ENCODE measurements at places on chromosomes 11 and 22.

- DNase-seq = no peak
- H3K27me3 ChIP-seq = no peaks in the 10 kb centered on the region
- peaks cover 31% of the 10 kb centered on the region for H3K4me1 ChIP-seq
- H3K27ac ChIP-seq = peak overlapping the region; percentile 81
Observed at GRCh38 chr22:30291058-30291892, 2.0 kb upstream of the CASTOR1 start.

- H3K27ac ChIP-seq = no peak overlapping the region
- peaks cover 35% of the 10 kb centered on the region for H3K36me3 ChIP-seq
- H3K27me3 ChIP-seq = no peaks in the 10 kb centered on the region
- DNase-seq = no peak
- no peaks in the 10 kb centered on the region for H3K4me1 ChIP-seq
- no peak overlapping the region for H3K4me3 ChIP-seq
Observed at GRCh38 chr11:118639899-118640298, 32.5 kb downstream of the PHLDB1 start.

DNA sequence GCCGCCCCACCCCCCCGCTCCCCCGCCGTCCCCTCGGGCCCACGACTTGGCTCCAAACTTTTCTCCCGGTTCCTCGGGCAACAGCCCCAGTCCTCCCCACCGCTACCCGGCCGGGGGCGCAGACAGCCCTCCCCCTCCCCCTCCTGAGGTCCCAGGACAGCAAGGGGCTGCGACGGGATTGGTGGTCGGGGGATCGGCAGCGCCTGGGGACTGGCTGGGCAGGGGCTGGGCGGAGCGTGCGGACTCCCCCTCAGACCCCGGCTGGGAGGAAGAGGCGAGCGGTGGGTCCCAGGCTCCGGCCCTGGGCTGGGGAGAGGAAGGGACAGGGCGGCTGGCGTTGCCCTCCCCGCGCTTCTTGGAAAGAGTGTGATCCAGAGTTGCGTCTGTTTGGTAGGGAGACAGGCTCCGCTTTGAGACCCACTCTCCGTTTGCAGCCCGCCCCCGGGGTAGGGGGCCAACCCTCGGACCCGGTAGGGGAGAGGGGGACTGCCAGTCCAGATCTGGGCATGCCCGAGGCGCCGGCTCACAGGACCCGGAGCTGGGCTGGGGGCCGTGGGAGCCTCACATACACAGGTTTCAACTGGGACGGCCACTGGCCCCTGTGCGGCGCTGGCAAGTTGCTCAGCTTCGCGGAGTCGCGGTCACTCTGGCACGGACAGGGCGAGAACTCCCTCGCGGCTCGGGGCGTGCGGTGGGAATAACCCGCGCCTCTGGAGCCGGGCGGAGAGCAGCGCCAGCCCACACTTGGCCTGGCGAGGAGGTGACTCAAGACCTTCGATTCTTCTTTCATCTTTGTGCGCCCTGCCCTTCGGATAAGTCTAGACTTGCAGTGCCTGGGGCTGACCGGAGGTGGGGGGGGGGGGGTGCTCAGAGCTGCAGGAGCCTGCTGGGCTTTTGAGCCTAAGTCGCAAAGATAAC lies 999 bp downstream of the TSKU start:
- H3K4me3 ChIP-seq = peak overlapping the region; percentile 80
- H3K4me1 ChIP-seq = peaks cover 75% of the 10 kb centered on the region
- peak; percentile 92 for DNase-seq
- H3K36me3 ChIP-seq = no peaks in the 10 kb centered on the region
- peak overlapping the region; percentile 83 for H3K27ac ChIP-seq

GRCh38 chr11:35566181-35566580 lies 40.8 kb upstream of the PAMR1 start:
- no peak for DNase-seq
- no peak overlapping the region for H3K4me3 ChIP-seq
- H3K27me3 ChIP-seq = peaks cover 2% of the 10 kb centered on the region
- no peak overlapping the region for H3K27ac ChIP-seq
- peaks cover 5% of the 10 kb centered on the region for H3K36me3 ChIP-seq
- H3K4me1 ChIP-seq = peaks cover 24% of the 10 kb centered on the region

- H3K27me3 ChIP-seq = no peaks in the 10 kb centered on the region
- no peak for DNase-seq
- no peak overlapping the region for H3K4me3 ChIP-seq
- H3K4me1 ChIP-seq = peaks cover 11% of the 10 kb centered on the region
- no peak overlapping the region for H3K27ac ChIP-seq
Observed at GRCh38 chr11:132278801-132279574, 908.6 kb downstream of the NTM start.

DNA sequence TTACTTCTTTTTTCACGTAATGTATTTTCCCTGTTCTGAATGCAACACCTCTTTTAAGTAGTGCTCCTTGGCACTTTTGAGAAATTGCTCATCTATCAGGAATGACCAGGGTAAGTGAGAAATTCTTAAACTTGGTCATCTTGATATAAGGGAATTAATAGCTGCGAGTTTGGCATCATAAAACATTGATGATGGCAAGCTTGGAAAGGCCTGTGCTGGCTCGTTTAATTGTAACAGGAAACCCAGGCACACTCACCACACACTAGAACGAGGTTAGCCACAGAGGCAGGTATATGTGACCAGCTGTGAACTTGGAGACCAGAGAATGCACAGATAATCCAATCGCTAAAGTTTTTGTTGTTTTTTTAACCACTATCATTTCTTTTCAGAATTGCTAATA lies 24.3 kb downstream of the FAM118A start:
- no peak for DNase-seq
- no peaks in the 10 kb centered on the region for H3K4me1 ChIP-seq
- peaks cover 56% of the 10 kb centered on the region for H3K36me3 ChIP-seq

- H3K27me3 ChIP-seq = peaks cover 2% of the 10 kb centered on the region
- H3K4me3 ChIP-seq = no peak within 1 kb of the TSS
- H3K36me3 ChIP-seq = no peaks in the 10 kb centered on the region
- peaks cover 6% of the 10 kb centered on the region for H3K4me1 ChIP-seq
Observed at GRCh38 chr22:37244114-37244921, at the start of gene RAC2. Gene RAC2, minus strand, starts transcription at chr22:37244269. Its CDS starts 121 bp downstream, at chr22:37244148.

GRCh38 chr11:47425611-47426010 lies 628 bp downstream of the PSMC3 start:
- H3K36me3 ChIP-seq = peaks cover 29% of the 10 kb centered on the region
- peaks cover 18% of the 10 kb centered on the region for H3K4me1 ChIP-seq
- DNase-seq = no peak
- no peaks in the 10 kb centered on the region for H3K27me3 ChIP-seq

- H3K4me1 ChIP-seq = peaks cover 57% of the 10 kb centered on the region
- H3K27ac ChIP-seq = peak overlapping the region; percentile 10
- DNase-seq = no peak
- H3K36me3 ChIP-seq = no peaks in the 10 kb centered on the region
- H3K4me3 ChIP-seq = no peak overlapping the region
- no peaks in the 10 kb centered on the region for H3K27me3 ChIP-seq
Observed at GRCh38 chr11:128297805-128298204, 289.6 kb downstream of the ETS1 start.

DNA sequence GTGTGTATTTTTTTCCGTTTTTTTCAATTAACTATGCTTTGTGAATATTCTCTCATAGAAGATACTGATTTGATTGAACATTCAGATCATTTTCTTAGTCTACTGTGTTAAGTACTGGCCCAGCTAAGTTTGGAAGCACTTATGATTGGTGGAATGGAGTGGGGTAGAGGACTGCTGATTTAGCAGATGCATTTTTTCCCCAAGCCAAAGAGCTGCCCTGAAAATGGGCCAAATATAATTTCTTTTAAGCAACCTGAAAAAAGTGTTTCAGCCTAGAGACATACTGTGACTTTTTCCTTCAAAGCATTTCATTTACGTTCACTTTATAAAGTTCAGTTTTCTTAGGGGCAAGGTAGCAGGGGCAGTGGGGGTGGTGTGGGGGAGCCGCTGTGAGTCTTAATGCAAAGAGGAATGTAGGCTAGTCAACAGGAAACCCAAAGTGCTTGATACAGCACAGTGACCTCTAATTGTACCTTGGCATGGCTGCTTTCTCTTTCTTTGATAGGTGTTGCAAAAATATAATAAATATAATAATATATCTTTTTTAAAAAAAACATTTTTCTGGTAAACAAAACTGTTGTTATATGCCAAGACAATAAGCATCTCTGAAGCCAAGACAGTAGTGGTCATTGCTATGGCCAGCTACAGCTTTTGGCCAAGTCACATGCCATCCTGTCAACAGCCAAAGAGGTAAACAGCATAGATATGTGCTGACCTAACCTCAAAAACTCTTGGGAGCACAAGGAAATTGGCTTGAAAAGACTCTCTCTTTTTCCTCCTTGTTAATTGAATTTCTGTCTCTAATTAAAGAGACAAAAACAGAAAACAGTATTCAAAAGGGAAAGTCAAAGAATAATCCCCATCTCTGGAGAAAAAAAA lies 58.8 kb downstream of the LIF start:
- H3K4me1 ChIP-seq = peaks cover 40% of the 10 kb centered on the region
- DNase-seq = no peak
- H3K27ac ChIP-seq = no peak overlapping the region
- no peak overlapping the region for H3K4me3 ChIP-seq

GRCh38 chr11:2134022-2135010 lies 4.9 kb downstream of the IGF2 start:
- DNase-seq = no peak
- H3K27ac ChIP-seq = no peak overlapping the region
- H3K27me3 ChIP-seq = peaks cover 17% of the 10 kb centered on the region
- H3K36me3 ChIP-seq = peaks cover 18% of the 10 kb centered on the region

- no peaks in the 10 kb centered on the region for H3K36me3 ChIP-seq
- no peak overlapping the region for H3K4me3 ChIP-seq
- no peak for DNase-seq
- peaks cover 56% of the 10 kb centered on the region for H3K27me3 ChIP-seq
- no peaks in the 10 kb centered on the region for H3K4me1 ChIP-seq
Observed at GRCh38 chr11:64472593-64473455, 113.9 kb downstream of the RPS6KA4 start.

DNA sequence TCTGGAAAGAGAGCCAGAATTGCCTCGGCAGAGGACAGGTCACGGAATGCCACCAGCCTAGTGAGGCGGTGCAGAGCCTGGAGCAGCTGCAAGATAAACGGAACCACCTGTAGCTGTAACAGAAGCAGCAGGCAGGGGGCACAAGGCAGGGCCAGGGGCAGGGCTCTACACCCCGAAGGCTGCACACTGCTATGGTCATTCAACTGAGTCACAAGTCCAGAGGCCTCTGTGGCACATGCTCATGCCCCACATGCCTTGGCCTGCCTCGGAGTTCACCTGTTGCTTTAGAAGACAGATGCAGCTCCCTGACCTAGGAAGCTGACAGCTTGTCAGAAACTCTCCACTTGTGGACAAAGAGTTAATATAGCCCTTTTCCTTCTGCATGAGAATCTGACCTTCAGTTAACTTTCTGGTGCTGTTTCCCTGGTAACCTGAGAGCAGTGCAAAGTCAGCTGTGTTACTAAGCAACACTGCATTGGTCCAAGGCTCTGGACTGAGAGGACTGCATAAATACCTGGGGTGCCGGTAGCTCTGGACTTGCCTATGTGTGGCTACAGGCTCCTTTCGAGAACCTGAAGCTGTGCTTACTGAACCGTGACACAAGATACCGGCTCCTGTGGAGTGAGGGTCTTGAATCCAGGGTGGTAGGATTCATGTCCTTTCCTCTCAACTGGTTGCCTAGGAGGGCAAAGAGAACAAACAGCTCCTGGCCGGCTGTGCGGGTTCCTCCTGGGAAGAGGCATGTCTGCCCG lies 10.5 kb downstream of the COMMD9 start:
- H3K4me1 ChIP-seq = no peaks in the 10 kb centered on the region
- peaks cover 24% of the 10 kb centered on the region for H3K36me3 ChIP-seq
- no peak overlapping the region for H3K4me3 ChIP-seq

DNA sequence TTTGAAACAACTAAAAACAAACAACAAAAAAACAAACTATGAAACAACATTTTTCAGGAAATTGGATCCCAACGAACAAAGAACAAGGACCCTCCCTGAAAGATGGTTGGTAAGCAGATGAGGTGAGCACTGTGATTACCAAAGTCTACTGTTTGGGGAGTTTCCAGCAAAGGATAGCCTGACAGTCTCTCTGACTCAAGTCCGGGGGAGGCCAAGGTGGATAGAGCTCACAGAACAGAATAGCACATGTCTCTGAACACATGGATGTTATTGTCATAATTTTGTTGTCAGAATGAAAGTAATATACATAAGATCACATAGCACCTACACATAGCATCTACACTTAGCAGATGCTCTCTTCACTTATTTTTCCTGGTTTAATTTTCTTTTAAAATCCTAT lies 501.3 kb upstream of the TENM4 start:
- H3K27me3 ChIP-seq = no peaks in the 10 kb centered on the region
- H3K27ac ChIP-seq = no peak overlapping the region
- no peak overlapping the region for H3K4me3 ChIP-seq

DNA sequence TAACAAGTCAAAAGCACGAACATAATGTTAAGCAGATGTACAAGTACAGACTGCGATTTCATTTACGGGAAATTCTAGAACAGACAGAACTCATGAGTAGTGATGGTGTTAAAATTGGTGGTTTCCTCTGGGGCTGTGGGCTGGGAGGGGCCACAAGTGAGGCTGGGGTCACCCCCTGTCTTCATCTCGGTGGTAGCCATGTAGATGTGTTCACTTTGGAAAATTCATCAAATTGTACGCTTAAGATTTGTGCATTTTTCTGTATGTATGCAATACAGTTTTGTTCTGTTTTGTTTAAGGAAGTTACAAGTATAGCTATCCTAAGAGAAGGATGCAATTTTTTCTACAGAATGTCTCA lies 504 bp upstream of the ASCC2 start:
- H3K36me3 ChIP-seq = peaks cover 3% of the 10 kb centered on the region
- H3K27ac ChIP-seq = peak overlapping the region; percentile 97
- H3K4me1 ChIP-seq = peaks cover 26% of the 10 kb centered on the region
- H3K27me3 ChIP-seq = no peaks in the 10 kb centered on the region
- DNase-seq = no peak

- H3K27ac ChIP-seq = no peak overlapping the region
- peaks cover 2% of the 10 kb centered on the region for H3K4me1 ChIP-seq
- no peaks in the 10 kb centered on the region for H3K27me3 ChIP-seq
- DNase-seq = no peak
- H3K4me3 ChIP-seq = no peak overlapping the region
- no peaks in the 10 kb centered on the region for H3K36me3 ChIP-seq
Observed at GRCh38 chr11:116467823-116468222, 305.0 kb downstream of the BUD13 start.

GRCh38 chr22:35458547-35459422 lies 58.8 kb downstream of the MCM5 start:
- H3K4me1 ChIP-seq = no peaks in the 10 kb centered on the region
- H3K4me3 ChIP-seq = no peak overlapping the region
- no peak for DNase-seq
